Activated CD8-positive, alpha-beta memory T cell treated with anti-CD3 and anti-CD28 coated beads for 1 hour (primary cell): ENCODE measurements at places on chromosomes 2 and 18.

- no peak for DNase-seq
Observed at GRCh38 chr2:166926657-166927056, 38.4 kb downstream of the XIRP2 start.

DNA sequence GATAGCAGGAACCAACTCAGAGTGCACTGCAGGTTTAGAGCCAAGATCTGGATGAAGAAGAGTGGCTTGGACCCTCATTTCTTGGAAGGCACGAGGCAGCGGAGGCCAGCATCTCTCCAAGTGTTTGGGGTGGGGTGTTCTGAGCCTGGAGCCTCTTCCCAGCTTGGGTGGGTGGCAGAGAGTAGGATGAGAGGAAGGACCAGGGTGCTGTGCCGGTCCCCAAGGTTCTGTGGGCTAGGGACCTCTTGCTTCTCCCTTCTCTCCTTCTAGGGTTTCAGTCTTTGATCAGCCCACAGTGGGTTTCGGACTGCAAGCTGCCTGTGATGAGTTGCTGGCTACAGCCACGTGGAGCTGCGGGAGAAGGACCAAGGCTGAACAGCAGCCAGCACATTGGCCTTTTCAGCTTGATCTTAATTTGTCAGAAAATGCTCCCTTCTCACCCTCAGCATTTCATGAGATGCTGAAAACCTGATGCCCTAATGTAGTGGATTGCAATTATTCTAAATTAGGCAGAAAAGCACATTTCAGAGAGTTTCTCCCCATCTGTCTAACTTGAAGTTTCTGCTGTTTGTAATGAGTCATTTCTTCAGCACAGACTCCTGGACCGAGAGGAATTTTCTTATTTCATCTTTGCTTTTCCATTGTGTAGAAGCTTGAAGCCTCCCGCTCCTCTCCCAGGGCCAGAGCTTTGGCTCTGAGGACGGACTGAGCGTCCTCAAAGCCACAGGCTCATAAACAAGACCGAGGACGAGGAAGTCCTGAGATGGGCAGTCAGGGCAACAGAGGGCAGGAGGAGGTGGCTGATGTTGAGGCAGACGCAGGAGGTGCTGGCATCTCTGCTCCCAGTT is 99.1 kb upstream of the HDAC4 start:
- DNase-seq = no peak

DNA sequence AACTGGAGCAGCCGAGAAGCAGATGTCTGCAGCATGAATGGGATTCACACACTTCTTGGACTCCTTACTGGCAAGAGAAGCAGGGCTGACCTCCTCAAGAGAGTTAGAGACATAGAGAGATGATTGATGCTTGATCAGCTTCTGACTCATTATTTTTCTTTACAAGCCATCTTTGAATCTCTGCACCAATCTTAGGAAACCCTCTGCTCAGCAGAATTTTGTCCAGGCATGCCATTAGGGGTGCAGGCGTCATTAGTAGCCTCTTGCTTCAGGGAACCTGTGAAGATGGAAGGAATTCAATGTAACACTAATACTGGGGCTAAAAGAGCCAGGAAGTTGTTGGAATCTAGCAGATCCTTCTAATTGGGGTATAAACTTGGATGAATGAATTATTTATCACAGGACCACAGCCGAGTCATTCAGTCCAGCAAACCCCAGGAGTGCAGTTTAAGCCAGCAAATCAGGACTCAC is 151.8 kb downstream of the MGAT5 start:
- no peak for DNase-seq

- no peak for DNase-seq
Observed at GRCh38 chr2:32838418-32838817, 108.3 kb upstream of the LTBP1 start.

GRCh38 chr2:174341293-174341994 is 6.7 kb downstream of the SP9 start:
- DNase-seq = peak; percentile 80

DNA sequence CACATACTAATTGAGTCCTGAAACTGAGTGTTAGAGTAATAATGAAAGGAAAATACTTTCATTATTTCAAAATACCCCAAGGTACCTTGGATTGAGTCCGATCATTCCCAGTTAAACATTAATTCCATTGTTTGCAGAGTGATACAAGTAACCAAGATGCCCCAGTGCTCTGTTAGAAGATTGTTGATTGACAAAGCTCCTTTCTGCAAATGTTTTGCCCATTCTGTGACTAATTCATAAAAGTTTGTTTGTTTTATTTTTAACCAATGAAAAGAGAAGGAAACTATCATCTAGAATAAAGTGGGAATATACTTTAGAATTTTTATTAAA is 124.0 kb downstream of the GULP1 start:
- no peak for DNase-seq

DNA sequence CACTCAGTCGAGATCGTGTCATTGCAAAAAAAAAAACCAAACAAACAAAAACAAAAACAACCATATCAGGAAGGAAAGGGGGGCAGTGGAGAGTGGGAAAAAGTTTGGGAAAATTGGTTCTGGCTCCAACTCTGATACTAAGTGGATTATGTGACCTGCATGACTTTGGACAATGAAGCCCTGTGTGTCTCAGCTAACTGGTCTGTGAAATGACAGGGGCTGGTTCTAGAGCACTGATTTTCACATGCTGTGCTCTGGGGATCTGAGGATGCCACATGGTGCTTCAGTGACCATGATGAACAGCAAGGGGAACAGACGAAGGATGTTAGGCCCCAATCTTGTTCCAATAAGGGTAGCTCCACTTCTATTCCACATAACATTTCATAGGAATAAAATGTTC is 157.4 kb upstream of the DNMT3A start:
- DNase-seq = no peak

GRCh38 chr2:215358312-215358845 is 46.5 kb downstream of the ATIC start:
- no peak for DNase-seq

- DNase-seq = no peak
Observed at GRCh38 chr2:72994282-72994990, 77.1 kb downstream of the SFXN5 start.

- DNase-seq = no peak
Observed at GRCh38 chr2:78301166-78301789, 724.2 kb upstream of the REG3G start.

- no peak for DNase-seq
Observed at GRCh38 chr2:115303-115702, 69.0 kb upstream of the FAM110C start.
